ENCODE measurements at places on chromosomes 1 and 21. TPM values are rescaled to one million over a fixed set of nuclear protein-coding genes. Genes with fewer than 3 reads are reported as not detected.

DNA sequence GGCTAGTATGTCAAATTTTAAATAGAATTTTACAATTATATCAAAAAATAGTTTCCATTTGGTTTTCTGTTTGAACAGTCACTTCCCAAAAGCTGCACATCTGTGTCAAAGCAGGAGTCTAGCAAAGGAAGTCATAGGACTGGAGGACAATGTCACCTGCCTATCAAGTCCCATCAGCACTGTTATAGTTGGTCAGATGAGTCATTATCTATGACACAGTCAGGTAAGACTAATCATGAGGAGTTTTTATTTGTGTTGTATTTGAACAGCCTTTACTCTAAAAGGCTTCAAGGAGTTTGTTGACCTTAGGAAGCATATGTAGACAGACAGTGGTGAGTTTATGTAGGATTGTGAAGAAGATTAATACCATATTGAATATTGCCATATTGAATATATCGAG is 74.2 kb upstream of the QSOX1 start:
- DNase-seq = no peak

- DNase-seq = peak; percentile 4
Observed at GRCh38 chr1:41735631-41736260, 183.0 kb downstream of the HIVEP3 start.

Gene TNFRSF9
- 0.20 TPM for total RNA-seq

Gene AUNIP
- total RNA-seq = 1.1 TPM

DNA sequence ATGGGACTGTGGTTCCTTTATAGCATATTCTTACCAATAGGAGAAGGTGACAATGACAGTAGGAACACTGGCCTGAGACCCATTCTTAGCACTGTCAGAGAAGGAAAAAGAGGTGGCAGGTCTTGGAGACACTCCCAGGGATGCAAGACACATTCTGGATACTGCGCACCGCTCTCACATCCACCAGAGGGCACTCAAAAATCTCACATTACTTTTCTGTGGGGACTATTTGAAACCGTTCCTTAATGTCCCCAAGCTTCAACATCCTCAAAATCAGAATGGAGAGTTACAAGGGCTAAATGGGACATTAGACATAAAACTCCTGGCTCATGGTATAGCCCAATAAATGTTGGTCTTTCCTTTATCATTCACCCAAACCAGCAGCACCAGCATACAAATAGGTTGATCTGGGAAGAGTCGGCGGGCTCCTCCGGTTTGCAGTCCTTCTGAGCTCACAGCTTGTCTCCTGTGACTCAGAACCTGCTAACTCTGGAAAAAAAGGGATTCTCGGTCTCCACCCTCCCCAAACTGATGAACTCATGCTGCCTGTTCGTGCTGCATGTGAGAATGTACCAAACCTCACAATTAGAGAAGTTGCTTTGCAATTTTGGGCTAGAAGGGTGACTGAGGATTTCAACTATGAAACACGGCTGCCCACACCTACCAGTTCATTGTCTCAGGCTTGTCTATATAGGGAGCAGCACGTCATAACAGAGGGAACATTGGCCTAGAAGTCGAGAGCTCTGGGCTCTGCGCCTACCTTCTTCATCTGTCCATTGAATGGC is 40.2 kb downstream of the IL12RB2 start:
- peak; percentile 42 for DNase-seq

Gene DYNLT4
- not detected for total RNA-seq

Data from skin of body (tissue), 3 donors.